ENCODE measurements at places on chromosomes 13 and 19.

- DNase-seq = peak; percentile 79
These were observed at the start of gene RINL for GRCh38 chr19:38877781-38878574. TSS of gene RINL (minus strand) at chr19:38878275. CDS start at chr19:38876742, 1,533 bp downstream.

DNA sequence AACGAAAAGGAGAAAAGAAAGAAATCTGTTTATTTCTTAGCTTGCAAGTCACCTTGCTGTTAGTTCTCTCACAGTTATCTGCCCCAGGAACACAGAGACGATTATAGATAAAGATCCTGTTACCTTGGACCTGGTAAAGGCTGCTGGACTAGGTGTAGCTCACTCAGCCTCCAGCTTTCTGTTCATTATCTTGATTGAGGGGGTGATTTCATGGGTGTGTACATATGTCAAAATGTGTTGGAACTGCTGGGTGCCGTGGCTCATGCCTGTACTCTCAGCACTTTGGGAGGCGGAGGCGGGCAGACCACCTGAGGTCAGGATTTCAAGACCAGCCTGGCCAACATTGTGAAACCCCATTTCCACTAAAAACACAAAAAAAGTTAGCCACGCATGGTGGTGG is 27.9 kb downstream of the CERS4 start:
- no peak for DNase-seq

DNA sequence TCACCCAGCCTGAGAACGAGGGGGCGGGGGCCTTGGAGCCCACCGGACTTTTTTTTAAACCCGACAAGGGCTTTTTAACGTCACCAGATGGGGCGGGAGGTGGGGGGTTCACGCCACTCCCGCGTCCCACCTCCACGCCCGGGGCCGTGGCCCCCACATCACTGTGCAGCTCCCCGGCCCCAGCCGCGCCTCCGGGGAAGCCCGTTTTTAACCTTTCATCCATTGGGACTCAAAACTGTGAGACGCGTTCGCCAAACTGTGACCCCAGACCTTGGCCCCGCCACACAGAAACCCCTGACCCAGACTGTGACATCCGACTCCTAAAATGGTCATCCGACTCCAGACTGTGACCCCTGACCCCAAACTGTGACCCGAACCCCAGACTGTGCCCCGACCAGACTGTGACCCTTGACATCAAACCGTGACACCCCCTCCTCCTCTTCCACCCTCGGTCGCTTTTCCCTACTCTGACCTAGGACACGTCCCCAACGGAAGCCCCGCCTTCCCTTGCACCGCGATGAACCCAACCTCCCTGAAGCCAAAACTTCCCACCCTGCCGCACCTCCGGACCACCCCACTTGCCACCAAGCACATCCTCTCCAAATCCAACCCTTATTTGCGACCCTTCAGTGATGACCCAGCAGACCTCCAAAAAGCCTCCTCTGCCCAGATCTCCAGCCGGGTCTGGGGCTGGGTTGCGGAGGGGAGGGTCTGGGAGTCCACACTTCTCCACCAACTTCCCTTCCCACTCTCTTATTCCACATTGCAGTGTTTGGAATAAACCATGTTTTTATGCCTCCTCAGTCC is 1.5 kb upstream of the GRWD1 start:
- no peak for DNase-seq

GRCh38 chr19:41476583-41476982 is 33.6 kb downstream of the ERICH4 start:
- DNase-seq = no peak

- DNase-seq = no peak
These were observed 4.0 kb downstream of the COL4A1 start for GRCh38 chr13:110302997-110303396.

GRCh38 chr13:37277007-37277406 is 171.5 kb upstream of the CSNK1A1L start:
- no peak for DNase-seq

GRCh38 chr19:19214892-19215291 is 3.1 kb downstream of the NCAN start:
- no peak for DNase-seq

DNA sequence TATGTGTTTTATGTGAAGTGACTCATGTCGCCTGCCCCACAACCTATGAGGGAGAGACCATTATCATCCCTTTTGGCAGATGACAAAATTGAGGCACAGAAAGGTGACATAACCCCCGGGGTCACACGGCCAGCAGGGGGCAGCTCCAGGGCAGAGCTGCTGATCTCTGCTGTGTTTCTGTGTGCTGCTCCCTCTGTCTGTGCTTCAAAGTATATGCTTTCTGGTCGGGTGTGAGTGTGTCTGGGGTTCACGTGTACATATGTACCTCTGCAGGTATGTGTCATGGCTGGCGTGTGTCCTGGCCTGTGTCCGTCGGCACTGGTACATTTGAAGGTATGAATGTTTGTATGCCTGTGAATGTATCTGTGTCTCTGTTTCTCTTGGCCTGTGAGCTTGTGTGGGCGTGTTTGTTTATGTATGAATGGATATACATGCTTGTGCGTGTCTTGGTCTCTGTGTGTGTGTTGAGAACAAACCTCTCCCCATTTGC is 7.1 kb downstream of the LIPE start:
- DNase-seq = peak; percentile 22

DNA sequence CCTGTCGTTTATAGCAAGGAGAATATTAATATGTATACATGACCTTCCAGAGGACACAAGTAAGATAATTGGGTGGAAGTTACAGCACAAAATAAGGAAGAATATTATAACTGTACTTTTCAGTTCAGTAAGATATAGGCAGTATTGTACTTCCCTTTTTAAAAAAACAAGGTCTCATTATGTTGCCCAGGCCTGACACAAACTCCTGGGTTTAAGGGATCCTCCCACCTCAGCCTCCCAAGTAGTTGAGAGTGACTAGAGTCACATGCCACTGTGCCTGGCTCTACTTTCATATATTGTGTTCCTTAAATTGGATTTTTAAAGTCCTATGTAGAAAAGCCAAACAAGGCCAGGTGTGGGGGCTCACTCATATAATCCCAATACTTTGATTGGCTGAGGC is 19.5 kb upstream of the MAB21L1 start:
- no peak for DNase-seq

GRCh38 chr13:77492982-77493381 is 42.5 kb upstream of the SCEL start:
- DNase-seq = peak; percentile 37

DNA sequence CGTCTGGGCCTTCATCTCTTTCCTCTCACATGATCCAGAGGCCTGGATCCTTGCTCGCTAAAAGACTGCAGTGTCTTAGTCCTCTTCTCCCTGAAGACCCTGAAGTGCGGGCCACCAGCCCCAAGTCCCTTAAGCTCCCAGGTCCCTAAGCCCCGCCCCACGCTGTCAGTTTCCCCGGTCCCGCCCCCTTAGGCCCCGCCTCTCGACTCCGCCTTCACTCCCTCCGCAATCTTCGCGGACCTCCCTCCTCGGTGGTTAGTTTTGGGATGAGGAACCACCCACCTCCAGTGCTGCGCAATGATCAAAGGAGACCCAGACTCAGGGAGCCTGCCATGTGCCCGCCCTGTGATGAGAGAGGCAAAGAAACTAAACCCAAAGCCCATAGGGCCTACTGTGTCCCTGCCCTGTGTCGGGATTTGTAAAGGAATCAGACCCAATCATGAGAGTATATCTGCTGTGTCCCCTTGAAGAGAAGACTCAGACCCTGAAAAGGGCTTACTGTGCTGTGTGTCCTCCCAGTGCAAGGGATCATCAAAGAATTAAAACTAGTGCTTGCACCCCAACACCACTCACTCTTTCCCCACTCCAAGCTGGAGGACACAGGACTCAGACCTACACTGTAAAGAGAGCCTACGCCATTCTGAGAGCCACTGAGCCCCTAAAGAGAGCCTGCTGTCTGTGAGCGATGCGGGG is 3.0 kb upstream of the COX6B1 start:
- peak; percentile 59 for DNase-seq

DNA sequence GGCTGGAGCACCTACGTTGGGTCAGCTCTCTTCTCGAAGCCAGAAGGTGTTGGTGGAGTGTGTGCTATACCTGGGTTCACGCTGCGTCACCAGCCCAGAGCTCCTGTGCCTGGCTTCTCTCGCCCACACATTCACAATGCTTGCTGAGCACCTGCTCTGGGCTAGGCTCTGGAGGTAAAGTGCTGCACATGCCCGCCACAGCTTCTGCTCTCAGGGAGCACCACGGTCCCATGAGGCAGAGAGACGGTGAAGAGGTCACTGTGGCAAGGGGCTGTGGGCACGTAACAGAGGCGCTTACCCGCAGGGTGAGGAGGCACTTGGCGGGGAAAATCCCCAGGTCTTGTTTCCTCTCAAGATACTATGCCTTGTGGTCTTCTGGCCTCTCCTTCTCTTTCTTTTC is 174.2 kb downstream of the TEX29 start:
- no peak for DNase-seq

DNA sequence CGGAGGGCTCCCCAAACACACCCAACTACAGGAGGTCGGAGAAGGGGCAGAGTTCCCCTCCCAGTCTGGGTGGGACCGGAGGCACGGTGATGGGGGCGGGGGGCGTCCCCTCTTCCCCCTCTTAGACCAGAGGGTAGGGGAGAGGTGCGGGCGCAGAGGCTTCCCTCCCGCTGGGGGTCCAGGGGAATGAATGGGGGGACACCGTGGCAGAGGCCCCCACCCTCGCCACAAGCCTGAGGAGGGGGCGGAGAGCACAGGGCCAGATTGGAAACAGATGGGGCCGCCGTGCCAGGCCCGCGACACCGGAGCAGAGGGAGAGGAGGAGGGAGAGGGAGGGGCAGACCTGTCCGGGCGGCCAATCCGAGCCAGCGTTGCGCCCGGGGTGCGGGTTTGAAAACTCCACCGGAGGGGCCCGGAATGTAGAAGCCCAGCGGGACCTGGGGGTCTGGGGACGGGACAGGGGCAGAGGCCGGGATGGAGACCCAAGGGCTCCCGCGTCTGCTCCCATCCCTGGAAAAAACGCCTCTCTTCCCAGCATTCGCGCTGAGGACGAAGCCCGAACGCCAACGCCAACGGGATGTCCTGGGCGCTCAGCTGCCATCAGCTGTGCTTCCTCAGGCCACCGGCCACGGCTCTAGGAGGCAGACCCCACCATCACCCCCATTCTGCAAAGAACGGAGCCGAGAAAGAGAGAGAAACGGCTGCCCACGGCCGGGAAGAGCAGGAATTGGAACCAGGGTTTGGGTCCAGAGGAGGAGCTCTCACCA is 46.8 kb downstream of the PTPRS start:
- DNase-seq = peak; percentile 72

DNA sequence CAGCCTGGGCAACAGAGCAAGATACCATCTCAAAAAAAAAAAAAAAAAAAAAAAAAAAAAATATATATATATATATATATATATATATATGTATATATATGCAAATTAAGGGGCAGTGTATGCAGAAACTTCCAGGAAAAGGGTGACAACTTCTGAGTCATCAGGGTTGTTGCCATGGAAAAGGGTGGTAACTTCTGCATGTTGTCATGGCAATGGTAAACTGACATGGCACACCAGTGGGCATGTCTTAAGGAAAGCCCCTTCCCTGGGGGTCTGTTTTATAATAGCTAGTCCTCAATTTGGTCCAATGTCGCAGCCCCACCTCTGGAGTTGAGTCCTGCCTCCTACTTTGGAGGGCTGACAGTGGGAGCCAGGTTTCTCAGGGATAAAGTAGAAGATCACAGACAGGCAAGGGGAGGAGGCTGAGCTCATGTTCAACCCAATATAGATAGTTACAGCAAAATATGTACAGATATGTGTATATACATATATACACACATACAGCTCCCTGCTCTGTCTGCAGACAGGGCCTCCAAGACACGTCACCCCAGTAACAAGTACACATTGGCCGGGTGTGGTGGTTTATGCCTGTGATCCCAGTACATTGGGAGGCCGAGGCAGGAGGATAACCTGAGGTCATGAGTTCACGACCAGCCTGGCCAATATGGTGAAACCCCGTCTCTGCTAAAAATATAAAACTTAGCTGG is 7.2 kb upstream of the FCHO1 start:
- no peak for DNase-seq

DNA sequence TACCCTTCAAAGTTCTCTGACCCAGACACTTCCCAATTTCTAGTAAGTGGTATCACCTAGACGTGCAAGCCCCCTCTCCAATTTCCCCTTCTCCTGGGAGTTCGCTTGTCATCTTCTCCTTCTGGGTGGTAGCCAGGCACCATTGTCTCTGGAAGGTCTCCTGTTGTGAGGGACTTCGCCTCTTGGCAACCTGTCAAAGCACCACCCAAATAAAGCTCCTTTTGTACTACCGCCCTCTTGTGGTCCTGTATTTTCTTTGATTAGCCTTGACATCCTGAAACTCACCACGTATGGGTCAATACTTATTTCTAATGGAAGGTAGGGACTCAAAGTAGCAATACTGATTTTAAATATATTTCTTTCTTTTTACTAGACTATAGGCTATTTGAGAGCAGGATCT is 8.2 kb downstream of the GPC5 start:
- peak; percentile 41 for DNase-seq

GRCh38 chr19:12792051-12792852 is 966 bp downstream of the JUNB start:
- peak; percentile 75 for DNase-seq
